CD4-positive, alpha-beta T cell treated with Interleukin-6 for 4 hours (primary cell): ENCODE measurements at places on chromosomes 2 and 18.

DNA sequence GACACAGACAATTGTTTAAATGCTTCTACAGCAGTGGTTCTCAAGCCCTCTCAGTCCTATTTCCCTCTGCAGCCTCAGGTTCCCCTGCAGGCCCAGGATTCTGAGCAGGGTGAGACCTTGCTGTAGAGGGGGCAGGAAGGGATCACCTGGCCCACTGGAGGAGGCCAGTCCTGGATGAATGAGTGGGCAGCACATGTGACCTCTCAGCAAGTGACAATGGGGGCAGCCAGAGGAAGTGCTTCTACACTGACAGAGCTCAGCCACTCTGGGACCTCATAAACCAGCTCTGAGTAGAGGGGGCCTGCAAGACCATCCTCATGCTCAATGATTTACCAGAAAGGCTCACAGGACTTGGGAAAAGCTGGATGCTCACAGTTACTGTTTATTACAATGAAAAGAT, 63.2 kb downstream of the ASB1 start:
- DNase-seq, result no peak

DNA sequence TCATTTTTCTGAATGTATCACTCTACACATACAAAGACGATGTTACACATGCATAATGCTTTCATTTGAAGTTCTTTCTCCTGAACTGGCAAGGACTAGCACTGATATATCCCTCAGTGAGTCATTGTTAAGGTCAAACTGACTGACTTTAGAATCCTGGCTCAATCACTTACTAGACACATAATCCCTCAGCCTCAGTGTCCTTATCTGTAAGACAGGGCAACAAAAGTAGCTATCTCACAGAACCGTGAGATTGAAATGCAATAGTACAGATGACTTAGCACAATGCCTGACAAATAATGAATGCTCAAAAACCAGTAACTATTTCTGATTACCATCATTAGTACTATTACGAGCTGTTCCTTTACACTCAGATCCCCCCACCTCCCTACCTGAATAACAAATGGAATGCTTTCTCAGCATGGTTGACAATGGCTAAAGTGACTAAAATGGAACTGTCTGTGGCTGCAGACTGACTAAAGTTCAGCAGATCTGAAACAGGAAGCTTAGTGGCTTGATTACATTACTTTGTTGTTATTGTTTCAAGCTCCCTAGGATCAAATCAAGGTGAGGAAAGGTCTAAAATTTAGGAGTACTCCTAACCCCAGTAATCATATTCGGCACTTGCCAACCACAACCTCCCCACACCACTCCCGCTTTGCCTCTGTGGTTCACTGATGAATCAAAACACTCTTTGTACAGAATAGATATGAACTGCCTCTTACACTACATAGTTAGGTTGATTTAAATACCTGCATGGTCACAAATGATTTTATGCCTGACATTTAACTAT, 35.8 kb upstream of the CACNB4 start:
- no peak for DNase-seq

DNA sequence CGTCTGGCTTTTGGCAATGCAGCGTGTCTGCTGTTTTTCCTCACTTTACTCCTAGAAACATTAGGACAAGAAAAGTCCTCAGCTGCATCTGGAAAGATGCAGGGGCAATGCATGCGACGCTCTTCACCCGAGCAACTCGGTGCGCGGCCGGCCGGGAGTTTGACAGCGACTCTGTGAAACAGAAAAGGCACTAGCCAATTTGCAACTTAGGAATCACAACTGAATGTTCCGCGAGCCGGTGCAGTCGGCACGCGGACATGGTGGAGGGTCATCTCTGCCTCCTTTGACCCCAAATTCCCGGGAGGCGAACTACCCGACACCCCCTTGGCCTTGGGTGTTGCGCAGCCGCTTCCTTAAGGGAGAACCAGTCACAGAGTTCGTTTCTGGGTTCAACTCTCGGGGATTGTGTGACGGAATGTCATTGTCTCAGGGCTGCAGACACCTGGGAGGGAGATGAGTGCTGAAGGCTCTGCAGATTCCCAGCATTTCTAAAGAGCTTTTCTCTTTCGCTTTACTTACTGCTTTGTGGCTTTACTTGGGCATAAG, 9.8 kb downstream of the NR4A2 start:
- no peak for DNase-seq

DNA sequence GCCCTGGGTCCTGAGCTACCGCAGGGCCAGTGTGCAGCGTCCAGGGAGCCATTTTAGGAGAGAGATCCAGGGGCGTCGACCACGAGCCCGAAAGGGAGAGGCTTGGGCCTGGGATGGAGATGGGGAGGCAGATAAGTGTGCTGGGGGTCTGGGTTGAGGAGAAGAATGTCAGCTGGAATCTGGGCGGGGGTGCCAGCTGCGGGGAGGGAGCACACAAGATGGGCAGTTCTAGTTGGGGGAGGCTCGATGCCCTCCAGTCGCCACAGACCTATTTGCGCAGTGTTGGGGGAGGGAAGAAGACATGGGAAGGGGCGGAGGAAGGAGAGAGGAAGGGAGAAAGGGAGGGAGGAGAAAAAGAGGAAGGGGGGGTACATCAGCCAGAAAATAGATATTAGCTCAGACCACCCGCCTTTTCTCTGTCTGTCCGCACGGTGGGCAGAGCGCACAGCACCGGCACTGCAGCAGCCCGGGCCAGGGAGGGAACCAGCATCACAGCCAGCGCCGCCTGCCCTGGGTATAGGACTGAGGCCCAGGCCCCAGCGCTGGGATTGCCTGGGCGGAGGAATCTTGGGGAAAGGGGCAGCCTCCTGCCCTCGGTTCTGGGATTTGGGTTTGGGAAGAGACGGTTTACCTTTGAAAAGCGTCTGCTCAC, 1.9 kb upstream of the HOXD11 start:
- no peak for DNase-seq

GRCh38 chr2:118954297-118955060, 12.5 kb downstream of the MARCO start:
- DNase-seq, result no peak

DNA sequence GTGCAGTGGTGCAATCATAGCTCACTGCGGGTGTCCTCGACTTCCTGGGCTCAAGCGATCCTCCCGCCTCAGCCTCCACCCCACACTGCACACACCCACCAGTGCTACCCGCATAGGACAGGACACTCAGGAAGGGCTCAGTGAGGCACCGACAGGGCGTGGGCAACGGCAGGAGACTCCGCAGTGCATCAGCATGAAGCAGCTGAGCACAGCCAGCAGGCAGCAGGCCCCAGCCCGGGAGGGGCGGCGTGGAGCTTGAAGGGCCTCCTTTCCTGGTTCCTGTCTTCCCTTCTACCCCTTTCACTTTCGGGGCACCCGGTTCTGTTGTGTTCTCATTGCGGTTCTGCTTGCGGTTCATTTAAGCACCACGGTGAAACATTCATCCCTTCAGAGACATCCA, 89.8 kb downstream of the ZNF516 start:
- DNase-seq, result no peak

DNA sequence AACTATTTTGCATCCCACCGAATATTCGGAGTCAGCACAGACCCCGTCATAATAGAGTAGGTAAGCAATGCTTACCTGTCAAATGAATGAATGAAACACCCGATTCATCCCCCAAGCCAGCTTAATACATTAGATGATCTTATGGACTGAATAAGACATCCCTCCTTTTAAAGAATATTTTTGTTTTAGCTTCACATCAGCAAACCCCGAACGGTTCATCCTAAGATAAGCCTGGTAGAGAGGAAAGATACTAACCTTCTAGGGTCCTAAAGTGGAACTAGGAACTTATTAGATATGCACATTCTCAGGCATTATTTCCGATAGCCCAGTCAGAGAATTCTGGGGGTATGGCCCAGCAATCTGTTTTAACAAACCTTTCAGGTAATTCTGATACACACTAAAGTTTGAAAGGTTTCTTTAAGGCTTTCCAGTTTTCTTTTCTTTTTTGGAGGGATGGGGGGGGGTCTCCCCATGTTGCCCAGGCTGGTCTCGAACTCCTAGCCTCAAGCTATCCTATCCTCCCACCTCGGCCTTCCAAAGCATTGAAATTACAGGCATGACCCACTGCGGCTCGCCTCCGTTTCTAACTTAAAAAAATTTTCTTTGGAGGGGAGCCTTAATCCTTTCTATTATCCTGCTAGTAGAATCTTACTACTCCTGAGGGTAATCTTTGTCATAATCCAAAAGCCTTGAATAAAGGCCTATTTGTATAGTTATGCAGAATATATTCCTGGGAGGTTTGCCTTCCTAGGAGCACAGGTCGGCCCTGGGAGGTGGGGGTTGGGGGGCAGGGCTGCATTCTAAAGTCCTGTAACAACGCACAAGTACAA, 1.0 kb upstream of the ACTR3 start:
- DNase-seq, result no peak

GRCh38 chr2:233563663-233564430, 2.7 kb downstream of the USP40 start:
- no peak for DNase-seq

DNA sequence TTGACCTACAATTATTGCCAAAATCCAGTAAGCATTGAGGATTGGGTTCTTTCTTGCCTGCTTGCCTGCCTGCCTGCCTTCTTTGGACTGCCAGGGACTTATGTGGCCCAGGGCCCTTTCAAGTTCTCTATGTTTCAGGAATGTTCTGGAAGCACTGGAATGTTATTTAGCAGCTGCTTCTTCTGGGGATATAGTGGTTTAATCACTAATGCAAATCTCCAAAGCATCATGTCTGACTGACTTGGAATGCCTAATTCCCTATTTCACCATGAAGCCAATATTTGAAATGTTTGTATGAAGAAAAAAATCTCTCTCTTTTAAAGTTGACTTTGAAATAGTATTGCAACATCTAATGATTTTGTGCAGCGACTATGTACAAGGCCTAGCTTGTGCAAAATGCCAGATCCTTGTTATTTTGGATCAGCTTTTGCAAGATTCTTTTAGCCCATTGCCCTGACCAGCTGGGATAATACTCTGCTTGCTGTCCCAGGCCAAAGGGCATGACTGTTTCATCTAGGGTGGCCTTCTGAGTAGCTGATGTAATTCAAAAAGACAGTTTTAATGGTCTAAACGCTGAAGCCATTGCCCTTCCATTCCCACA, 204.6 kb downstream of the RND3 start:
- DNase-seq, result no peak

DNA sequence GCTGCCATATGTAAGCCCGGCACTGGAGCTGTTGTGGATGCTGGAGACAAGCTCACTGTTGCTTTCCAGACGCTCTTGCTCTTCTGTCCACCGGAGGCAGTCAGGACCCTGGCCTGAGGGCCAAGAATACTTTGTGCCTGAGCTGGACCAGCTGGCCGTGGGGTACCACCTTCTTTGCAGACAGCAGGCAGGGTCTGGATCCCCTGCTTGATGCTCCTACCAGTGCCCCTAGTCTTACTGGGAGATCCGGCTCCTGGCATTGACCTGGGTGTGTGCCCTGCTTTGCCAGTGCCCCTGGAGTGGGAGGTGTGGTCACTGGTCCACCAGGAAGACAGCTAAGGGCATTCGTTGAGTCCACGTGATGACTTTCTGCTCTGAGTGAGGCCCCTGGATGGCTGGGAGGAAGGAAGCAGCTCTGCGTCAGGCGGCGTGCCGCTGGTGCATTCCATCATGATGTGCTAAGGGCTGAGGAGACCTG, 59.3 kb downstream of the LRRFIP1 start:
- DNase-seq, result no peak

DNA sequence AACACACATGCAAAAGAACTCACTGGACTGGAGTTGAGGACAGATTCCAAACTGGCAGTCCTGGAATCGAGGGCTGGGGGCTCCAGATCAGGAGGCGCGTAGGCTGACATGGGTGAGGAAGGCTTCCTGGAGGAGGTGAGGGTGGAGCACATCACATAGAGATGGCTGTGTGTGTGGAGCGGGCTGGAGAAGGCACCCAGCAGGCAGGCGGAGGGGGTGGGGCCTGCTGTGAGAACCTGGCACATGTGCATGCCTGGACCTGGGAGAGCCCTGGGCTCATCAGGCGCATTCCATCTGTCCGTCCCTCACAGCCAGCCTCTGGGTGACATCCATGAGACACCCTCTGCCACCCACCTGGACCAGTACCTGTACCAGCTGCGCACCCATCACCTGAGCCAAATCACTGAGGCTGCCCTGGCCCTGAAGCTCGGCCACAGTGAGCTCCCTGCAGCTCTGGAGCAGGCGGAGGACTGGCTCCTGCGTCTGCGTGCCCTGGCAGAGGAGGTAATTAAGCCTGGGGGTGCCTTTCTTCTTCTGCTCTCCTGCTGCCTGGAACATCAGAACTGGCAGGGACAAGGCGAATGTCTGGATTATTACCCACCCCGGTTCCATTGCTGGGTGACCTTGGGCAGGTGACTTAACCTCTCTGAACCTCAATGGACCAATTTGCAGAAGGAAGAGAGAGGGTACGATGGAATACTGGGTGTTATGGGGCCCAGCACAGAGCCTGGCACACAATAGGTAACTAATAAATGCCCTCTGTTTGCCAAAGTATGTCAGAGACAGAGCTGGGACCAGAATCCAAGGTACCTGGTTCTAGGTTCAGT, 108.3 kb downstream of the DYSF start:
- no peak for DNase-seq

- DNase-seq, result no peak
These were observed 35.1 kb downstream of the GALM start for GRCh38 chr2:38700881-38701458.

DNA sequence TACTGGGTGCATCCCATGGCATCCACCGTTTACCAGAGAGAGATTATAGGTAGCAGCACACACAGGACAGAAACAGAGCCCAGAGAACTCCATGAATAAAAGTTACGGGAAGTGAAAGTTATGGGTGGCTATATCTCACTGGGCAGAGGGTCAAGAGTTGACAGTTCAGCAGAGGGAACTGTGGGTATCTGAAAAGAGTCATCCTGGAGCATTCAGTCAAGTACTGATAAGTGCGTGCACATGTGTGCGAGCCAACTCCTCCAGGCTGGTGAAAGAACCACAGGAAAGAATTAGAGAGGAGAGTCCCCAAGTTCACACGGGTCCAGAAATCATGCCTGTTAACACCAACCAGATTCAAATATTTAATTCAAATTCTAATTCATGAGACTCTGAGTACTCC, 1588.2 kb downstream of the LRP1B start:
- no peak for DNase-seq

- no peak for DNase-seq
These were observed 50.5 kb downstream of the RAMP1 start for GRCh38 chr2:237909801-237910475.

DNA sequence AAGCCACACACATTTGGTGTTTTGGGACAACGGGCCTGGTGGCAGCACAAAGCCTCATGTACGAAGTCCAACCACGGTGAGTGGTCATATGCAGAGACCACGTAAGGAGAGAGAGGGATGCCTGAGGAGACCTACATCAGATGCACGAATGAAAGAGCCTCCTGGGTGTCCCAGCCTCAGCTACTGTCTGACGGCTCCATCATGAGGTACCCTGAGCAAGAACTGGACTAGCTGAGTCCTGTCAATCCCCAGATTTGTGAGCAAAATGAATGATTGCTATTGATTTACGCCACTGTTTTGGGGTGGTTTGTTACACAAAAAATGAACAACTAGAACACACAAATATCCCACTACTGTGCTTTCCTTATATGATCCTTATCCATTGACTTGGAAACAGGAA, 275.7 kb upstream of the KYNU start:
- DNase-seq, result no peak
